ENCODE measurements at places on chromosomes 5 and 9.

GRCh38 chr9:7770111-7770510 lies 29.5 kb downstream of the DMAC1 start:
- no peak for DNase-seq

- DNase-seq = no peak
Observed at GRCh38 chr9:89304020-89304833, 6.8 kb upstream of the CKS2 start.

DNA sequence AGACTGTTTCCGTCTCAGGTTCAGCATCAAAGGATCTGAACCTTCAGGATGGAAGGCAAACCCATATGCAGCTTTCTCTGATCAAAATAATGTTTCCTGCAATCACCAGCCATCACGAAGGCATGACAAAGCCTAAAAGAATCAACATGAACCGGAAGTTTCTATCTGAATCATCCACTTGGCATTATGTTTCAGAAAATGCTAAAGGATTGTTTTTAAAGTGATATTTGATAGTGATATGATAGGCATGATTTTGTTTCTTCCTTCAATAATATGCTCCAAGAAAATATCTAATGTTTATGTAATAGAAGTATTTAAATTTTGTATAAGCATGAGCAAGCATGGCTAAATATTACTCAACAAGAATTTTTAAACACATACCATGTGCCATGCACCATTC lies 219.6 kb downstream of the PLK2 start:
- DNase-seq = no peak

GRCh38 chr5:100818340-100818739 lies 84.7 kb downstream of the ST8SIA4 start:
- no peak for DNase-seq

DNA sequence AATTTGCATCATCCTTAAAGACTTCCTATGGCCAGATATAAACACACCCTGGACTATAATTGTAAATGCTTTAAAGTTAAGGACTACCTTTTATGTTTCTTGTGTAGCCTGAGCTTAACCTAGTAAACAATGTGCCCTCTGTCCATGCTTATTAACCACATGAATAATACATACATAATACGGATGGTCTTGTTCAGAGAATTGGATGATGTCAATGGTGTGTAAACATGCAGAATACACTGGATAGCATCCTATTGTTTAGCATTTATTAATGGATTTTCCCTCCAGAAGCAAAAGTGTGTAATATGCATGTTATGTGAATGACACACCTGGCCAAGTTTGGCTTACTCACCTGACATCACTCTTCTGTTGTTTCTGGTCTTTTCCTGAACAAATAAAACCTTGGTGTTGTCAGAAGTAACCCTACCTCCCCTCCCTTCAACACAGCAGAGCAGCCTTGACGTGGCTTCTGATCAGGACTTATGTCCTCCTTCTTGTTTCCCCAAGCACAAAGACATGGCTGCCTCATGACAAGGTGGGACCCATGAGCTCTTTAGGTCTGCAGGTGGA lies 517.9 kb downstream of the MTRR start:
- no peak for DNase-seq

- DNase-seq = peak; percentile 25
Observed at GRCh38 chr9:135085830-135086546, 1.5 kb upstream of the OLFM1 start.

DNA sequence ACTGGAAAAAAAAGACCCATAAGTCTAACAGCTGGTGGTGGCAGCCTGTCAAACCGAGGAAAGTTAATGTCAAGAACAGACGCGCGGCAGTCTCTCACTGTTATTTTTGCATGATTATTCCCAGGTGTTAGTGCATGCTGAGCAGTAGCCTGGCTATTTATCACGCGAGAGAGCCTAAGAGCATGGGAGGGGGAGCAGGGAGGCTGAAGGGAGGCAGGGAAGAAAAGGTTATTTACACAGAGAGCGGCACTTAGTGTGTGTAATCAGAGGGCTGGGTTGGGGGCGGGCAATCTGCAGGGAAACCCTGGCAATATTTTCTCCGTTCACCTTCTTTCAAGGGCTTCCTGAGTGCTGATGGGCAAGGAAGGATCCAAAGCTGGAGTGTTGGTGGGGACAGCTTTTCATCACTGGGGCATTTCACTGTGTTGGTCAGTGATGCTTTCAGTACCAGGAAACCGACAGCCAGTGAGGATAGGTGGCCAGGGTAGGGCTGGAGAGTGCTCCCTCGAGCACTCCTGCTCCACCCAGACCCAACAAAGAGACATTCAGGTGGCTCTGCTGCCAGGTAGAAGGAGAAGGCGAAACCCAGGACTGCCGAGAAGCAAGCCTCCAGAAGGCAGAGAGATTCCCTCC lies 39.6 kb downstream of the ZNF608 start:
- DNase-seq = peak; percentile 49

DNA sequence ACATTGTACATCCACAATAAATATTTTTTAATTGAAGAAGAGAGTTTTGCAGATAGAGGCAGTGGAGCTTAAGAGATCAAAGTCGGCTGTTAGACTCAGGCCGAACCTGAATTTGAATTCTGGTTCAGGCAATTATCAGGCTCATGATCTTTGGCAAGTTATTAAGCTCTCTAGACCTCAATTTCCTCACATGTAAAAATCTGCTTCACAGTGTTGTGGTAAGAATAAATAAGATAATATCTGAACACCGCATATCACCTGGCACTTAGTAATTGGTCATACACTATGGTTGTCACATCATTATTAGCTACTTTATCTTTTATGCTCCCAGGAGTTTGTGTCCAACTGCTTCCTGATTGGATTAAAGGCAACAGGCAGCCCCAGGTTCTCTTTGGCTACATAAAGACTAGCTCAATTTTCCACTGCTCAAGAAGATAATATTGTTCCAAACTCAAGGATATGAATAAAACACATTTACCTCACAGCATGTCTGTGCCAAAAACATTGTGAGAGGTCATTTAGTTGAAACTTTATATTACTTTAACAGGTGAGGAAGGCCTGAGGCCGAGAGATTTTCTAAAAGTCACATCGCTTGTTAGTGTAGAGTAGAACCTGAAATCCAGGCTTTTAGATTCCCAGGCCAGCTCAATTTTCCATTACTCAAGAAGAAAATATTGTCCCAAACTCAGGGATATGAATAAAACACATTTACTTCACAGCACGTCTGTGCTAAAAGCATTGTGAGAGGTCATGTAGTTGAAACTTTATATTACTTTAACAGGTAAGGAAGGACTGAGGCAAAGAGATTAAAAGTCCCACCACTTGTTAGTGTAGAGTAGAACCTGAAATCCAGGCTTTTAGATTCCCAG lies 289.2 kb upstream of the PTGER4 start:
- DNase-seq = no peak

DNA sequence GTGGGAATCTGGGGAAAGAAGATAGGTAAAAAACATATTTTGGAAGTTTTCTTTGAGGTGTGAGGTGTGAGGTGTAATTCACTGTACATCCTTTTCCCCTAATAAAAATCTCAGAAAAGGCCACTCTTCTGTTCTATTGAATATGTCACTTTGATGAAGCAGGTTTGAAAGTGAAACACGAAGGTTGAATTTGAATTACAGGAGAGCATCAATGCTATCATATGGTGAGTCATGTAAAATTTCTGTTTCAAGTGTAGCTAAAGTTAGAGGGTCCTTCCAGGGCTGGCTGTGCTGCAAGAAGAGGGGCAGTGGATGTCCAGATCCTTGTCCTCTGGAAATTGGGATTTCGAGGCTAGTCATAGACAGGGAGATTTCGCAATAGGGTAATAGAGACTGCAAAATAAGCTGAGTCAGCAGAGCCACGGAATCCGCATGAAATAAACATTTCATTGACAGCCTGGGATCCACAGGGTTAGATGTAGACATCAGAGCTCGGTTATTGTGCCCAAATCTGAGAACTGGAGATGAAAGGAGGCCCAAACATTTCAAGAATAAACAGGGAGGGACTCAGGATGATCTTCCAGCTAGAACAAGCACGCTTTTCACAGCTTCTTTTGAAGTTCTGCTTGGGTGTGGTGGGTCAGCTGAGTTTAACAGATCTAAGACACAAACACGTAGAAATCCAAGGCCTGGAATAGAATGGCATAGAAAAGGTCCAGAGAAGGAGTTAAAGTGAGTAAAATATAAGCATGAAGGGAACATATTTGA lies 194.4 kb upstream of the CDKN2B start:
- no peak for DNase-seq

DNA sequence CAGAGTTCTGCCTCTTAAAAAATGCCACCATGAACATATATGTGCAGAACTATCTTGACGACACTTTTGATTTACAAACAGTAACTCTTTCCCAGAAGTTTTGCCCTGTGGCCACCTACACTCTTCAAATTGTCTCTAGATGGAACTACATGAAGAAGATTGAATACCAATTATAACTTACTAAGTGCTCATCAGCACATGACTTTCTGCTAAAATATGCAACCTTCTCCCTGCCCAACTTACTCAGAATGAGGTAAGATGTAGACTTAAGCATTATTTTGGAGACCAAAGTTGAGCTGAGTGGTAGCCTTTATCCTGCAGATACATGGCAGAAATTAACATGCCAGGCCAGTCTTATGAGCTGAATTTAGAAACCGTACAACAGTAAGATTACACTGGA lies 105.4 kb downstream of the SEMA5A start:
- DNase-seq = no peak

GRCh38 chr5:112316731-112317130 lies 102.3 kb downstream of the EPB41L4A start:
- DNase-seq = no peak

GRCh38 chr5:109041317-109041716 lies 293.6 kb downstream of the FER start:
- no peak for DNase-seq

DNA sequence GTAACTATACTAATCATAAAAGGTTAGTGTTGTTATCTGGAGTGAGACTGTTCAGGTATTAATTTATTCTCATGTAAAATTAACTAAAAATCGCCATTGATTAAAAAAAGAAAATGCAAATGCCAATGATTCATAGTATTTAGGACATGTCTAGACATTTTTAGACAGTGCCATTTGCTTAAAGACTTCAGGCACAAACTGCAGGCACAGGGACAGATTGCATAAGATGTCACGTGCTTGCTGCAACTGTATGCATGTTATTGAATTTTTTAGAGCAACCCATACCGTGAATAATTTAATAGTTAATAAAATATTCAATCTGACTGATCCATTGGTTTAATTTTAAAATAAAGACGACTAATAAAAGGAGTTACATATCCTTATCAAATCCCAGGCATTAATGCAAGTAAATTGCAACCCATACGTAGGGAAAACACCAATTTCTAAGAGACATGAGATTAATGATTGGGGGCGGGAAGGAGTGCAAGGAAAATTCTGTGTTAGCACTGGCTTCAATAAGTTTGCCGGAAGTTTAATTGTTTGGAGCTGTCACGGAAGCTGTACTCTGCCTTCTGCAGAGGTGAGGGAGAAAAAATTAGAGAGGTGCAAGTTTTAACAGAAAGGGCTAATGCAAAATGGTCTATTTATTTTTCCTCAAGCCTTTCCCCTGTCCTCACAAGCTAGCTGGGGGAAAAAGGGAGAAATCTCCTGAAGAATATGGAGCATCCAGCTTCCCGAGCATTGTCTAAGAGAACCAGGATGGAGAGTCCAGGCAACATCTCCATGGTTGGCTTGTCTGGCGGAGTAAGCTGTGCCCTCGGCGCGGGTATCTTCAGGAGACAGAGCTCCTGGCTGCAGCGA lies 2.9 kb downstream of the EDIL3 start:
- DNase-seq = no peak

GRCh38 chr5:34604119-34604675 lies 51.9 kb upstream of the RAI14 start:
- DNase-seq = no peak

DNA sequence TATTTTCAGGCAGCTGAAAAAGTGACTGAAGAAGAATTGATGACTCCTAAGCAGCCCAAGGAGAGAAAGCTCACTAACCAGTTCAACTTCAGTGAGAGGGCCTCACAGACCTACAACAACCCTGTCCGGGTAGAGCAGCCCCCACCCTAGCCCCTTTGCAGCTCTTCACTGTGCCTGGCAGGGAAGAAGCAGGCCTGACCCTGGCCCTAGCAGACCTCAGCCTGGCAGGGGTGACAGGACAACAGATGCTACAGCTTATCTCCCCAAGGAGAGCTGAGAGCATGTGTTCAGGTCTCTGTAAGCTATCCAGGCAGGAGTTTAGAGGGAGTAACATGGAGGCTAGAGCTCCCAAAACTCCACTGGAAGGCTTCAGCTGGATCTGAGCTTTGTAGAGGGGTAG lies 31.8 kb downstream of the DNAI1 start:
- no peak for DNase-seq

- DNase-seq = no peak
Observed at GRCh38 chr5:121525706-121526105, 326.0 kb upstream of the FTMT start.

DNA sequence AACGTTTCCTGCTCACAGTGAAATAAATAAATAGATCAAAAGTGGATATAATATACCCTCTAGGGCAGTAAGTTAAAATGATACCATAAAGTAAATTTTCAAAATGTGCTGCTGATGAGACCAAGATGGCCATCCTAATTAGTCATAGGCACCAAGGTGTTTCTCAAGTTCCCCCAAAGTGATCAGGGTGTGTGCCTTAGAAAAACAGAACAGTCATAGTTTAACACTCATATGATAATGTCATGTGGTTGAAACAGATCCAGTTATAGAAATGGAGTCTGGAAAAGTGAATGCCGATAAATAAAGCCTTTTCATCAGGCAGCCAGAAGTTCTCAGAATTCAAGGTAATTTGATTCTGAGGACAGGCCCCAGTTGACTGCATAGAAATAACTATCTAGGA lies 161.5 kb upstream of the CDKN2B start:
- no peak for DNase-seq

DNA sequence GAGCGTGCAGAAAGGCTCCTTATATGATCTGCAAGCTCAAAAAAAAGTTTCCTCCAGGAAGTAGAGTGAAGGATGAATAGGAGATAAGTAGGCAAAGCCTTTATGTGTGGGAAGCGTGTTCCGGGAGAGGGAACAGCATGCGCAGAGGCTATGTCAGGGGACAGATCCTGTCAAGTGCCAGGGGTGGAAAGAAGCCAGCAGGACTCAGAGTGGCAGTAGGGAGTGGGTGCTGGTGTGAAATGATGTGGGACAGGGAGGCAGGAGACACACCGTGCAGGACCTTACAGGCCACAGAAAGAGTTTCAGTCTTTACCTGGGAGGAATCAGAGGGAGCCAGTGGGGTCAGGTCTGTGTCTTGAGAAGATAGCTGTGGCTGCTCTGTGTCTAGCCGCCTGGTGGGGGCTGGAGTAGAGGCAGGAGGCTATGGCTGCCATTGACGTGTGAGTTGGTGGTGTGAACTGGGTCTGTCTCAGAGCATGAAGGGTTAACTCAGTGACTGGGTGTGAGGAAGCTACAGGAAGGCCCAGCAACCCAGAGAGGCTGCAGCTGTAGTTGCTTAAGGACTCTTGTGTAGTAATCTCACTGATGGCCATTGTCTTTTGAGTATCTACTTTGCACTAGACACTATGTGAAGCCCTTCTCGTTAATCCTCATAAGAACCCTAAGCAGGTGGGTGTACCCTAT lies 71.3 kb downstream of the PPARGC1B start:
- no peak for DNase-seq

GRCh38 chr5:141100243-141100805 lies at the start of gene PCDHB3:
Gene PCDHB3, plus strand, starts transcription at chr5:141100473. Its CDS starts 177 bp downstream, at chr5:141100650.
- no peak for DNase-seq

All from GM04504 (cell line).